Activated CD4-positive, alpha-beta T cell treated with anti-CD3 and anti-CD28 coated beads, Interleukin-2, amount 10 ng/mL, durations not matched to agents 24 days and 14 days (primary cell): ENCODE measurements at places on chromosomes 6 and 20. TPM values are rescaled to one million over a fixed set of nuclear protein-coding genes. Genes with fewer than 3 reads are reported as not detected.

Gene HLA-DMB
- 0.75 and 0.80 TPM in 2 replicates for total RNA-seq

Gene PNLDC1
- total RNA-seq = 0.40 and 0.97 TPM in 2 replicates

Gene SLC4A11
- 1.9 and 2.4 TPM in 2 replicates for total RNA-seq

Gene PPP1R14C
- total RNA-seq = 0.19 and 0.21 TPM in 2 replicates

Gene CTCFL
- not detected in 2 replicates for total RNA-seq

GRCh38 chr6:155201461-155202226, 62.2 kb upstream of the CLDN20 start:
- H3K27me3 ChIP-seq = no peaks in the 10 kb centered on the region
- H3K36me3 ChIP-seq = peaks cover 18% of the 10 kb centered on the region

- peaks cover 7% of the 10 kb centered on the region for H3K36me3 ChIP-seq
- no peak overlapping the region for H3K4me3 ChIP-seq
- no peak for DNase-seq
Measured at GRCh38 chr20:17612992-17613327, 43.1 kb downstream of the DSTN start.

DNA sequence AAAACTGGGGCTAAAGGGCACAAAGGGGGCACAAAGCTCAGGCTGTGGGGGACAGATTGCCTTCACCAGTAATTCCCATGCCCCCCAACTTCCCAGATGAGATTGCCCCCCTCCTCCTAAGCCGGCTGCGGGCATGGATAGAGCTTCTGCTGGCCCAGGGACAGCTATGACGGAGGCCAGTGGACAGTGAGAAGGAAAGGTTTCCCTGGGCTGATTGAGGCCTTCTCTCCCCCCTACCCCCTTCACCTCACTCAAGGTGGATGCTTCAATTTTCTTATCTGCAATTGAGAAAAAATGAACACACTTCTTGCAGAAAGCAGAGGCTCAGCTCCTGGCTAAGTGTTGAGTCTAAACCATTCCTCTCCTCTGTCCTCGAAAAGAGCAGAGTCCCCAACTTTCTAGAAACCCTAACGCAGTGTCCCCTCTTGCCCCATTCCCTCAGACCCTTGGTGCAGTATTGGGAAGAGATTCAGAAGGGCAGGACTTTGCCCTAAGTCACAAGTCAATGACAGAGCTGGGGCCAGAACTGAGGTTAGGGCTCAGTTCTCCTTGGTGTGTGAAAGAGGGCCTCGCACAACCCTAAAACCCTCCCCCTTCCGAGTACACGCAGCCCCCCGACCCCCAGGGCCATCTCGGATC, 808 bp downstream of the SDC4 start:
- peaks cover 57% of the 10 kb centered on the region for H3K4me1 ChIP-seq
- peaks cover 35% of the 10 kb centered on the region for H3K36me3 ChIP-seq
- peak overlapping the region; percentile 86 for H3K27ac ChIP-seq
- peak overlapping the region; percentile 92 for H3K4me3 ChIP-seq
- H3K27me3 ChIP-seq = no peaks in the 10 kb centered on the region

GRCh38 chr6:68876792-68877493, 241.9 kb downstream of the ADGRB3 start:
- no peaks in the 10 kb centered on the region for H3K4me1 ChIP-seq
- no peaks in the 10 kb centered on the region for H3K27me3 ChIP-seq
- no peak for DNase-seq

DNA sequence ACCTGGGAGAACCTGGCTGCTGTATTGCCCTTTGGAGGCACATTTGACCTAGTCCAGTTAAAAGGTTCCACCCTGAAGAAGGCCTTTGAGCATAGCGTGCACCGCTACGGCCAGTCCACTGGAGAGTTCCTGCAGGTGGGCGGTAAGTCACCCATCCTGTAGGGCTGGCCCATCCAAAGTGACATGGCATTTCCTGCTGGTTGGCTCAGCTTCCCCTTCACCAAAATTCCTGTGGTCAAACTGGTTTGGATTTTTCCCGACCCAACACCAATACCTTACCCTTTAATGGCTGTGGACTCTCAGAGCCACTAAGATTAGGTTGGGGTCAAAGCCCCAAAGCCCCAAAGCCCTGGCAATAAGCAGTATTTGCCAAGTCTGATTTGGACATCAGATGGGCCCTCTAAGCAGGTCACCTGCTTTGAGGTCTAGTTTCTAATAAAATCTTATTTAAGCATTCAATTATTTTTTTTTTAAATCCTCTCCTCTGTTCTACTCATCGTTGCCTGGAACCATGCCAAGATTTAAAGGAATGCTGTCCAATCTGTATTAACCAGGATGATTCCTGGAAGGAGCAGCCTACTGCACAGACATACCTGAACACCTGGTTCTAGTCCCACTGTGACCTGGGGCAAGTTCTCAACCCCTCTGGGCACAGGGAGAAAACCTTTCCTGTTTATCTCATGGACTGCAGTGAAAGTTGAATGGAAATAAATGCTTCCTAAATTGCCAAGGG, 40.8 kb downstream of the NT5E start:
- no peak overlapping the region for H3K27ac ChIP-seq
- DNase-seq = no peak
- H3K4me3 ChIP-seq = no peak overlapping the region
- no peaks in the 10 kb centered on the region for H3K27me3 ChIP-seq
- peaks cover 2% of the 10 kb centered on the region for H3K4me1 ChIP-seq

DNA sequence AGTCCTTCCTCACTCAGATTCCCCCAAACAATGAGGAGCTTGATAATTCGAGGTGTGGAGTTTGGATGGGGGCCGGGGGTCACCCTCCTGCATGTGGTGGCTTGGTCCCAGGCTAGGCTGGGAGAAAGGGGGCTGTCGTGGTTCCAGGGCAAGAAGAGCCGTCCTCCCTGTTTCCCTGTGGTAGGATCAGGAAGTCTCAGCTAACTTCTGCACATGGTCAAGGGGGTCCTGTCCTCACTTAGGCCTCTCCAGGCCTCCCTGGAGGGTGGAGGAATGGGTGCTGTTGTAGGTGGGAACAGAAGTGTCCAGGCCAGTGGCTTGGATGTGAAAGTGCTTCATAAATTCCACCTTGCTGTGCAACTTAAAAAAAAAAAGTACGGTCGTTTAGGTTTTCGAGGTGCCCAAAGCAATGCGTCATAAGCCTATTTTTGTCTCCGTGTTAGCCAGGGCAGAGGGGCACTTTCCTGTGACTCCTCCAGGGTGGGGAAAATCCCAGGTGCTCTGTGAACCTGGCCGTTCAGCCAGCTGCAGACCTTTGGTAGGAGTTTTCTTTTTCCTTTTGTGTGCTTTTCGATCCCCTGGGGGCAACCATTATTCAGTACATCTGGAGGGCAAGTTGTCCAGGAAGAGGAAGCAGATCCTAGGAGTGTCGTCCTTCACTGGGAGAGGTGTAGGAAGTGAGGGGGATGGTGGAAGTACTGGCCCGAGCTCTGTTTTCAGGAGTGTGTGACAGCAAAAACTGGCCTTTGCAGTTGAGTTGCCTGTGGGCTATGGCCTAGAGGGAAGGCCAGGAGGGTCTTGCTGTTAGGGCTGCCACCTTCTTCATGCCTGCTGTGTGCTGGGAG, 9.6 kb downstream of the IGF2R start:
- peak overlapping the region; percentile 92 for H3K27ac ChIP-seq
- peak overlapping the region; percentile 84 for H3K4me3 ChIP-seq
- DNase-seq = peak; percentile 75
- peaks cover 17% of the 10 kb centered on the region for H3K36me3 ChIP-seq
- no peaks in the 10 kb centered on the region for H3K27me3 ChIP-seq

- H3K27me3 ChIP-seq = peaks cover 26% of the 10 kb centered on the region
- DNase-seq = peak; percentile 41
- H3K36me3 ChIP-seq = no peaks in the 10 kb centered on the region
- H3K4me3 ChIP-seq = no peak overlapping the region
- peaks cover 19% of the 10 kb centered on the region for H3K4me1 ChIP-seq
Measured at GRCh38 chr6:33013608-33014007, 4.2 kb upstream of the HLA-DOA start.

DNA sequence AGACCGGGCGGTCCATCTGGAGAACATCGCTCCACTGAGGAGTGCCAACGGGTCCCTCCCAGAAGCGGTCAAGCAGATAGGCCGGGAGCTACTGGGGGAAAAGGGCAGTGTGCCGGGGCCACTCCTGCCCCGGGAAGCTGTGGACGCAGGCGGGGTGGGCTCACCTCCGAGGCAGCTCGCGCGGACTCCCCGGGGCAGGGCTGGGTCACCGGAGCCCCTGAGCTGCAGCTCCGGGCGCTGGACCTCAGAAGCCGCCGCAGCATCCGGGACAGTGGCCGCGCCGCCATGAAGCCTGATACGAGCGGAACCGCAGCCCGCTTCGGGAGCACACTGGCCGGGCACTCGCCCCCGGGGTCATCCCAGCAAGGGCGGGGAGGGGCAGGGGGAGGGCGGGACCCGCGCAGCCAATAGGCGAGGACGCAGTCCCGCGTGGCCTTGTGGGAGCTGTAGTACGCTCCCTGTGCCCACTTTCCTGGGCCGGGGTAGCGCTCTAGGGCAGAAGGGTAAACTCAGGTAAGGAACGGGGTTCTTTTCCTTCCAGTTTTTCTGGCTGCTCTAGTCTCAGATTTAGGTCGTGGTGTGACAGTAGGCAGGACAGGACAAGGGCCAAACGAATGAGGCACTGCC, at the start of gene MOCS1:
Gene MOCS1 (minus strand): TSS at position 332 of the 627 bp plus-strand sequence. CDS start 45 bp downstream, at position 287.
- no peaks in the 10 kb centered on the region for H3K4me1 ChIP-seq
- H3K27me3 ChIP-seq = peaks cover 35% of the 10 kb centered on the region
- H3K4me3 ChIP-seq = peak within 1 kb of the TSS; percentile 75
- H3K27ac ChIP-seq = no peak within 1 kb of the TSS
- peak; percentile 66 for DNase-seq
